Hypothalamus (tissue), 51 donors: ENCODE measurements at places on chromosomes 2 and 18.

DNA sequence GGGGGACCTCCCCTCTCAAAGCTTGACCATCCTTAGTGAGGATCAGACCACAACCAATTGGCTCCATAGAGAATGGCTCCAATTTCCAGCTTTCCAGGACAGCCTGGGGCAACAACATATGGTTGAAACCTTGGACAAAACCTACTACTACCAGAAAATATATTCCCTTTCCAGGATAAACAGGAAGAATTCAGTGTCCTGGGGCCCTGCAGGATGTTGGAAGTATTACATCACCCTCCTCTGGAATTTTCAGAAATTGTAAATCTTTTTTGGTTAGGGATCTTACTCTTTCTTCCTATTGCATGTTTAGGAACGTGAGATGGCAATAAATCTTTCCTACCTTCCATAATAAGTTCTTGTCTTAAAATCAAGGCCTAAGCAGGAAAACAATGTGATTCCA is 158.9 kb upstream of the MEIS1 start:
- DNase-seq = no peak

GRCh38 chr2:53217250-53217649 is 550.4 kb upstream of the CHAC2 start:
- no peak for DNase-seq

- DNase-seq = no peak
Observed at GRCh38 chr18:2070631-2071030, 500.7 kb downstream of the METTL4 start.

GRCh38 chr2:211161236-211161635 is 604.8 kb downstream of the CPS1 start:
- no peak for DNase-seq

DNA sequence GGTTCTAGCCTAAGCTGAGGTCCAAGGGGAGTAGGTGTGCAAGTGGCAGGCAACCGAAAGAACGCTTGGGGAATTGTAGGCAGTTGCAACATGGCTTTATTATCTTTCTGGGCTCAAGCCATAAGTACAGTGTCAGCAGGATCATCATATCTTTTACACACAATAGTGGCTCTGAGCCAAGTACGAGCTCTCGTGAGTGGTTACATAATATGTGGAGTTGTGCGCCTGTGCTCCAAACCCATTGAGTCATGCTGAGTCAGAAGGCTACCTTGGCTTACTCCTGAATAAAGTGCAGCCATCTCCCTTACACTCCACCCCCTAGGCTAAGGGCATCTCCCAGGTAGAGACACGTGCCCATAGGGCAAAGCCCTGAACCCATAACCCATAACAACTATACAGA is 233.9 kb downstream of the SATB2 start:
- DNase-seq = no peak

GRCh38 chr2:231183851-231184250 is 14.6 kb upstream of the ARMC9 start:
- DNase-seq = no peak

- DNase-seq = no peak
Observed at GRCh38 chr2:1651121-1652033, 92.9 kb downstream of the PXDN start.

DNA sequence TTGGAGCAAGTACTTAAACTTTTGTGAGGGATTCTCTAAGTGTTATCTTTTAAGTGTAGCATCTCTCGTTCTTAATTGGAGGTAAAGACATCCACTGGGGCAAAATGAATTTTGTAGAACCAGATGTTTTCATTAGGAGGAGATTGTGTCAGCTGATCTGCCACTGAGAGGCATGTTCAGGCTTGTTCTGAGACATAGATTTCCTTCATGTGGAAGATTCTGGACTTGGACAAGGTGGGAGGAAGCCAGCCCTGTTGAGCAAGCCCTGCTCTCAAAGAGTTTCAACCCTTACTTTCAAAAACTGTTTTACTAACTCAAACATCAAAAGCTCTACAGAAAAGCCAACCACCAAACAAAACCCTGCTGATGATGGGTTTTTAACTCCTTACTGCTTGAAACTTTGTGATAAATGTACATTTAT is 6.5 kb downstream of the MAP4K4 start:
- DNase-seq = no peak

GRCh38 chr2:190910341-190911136 is 29.9 kb downstream of the GLS start:
- DNase-seq = no peak

DNA sequence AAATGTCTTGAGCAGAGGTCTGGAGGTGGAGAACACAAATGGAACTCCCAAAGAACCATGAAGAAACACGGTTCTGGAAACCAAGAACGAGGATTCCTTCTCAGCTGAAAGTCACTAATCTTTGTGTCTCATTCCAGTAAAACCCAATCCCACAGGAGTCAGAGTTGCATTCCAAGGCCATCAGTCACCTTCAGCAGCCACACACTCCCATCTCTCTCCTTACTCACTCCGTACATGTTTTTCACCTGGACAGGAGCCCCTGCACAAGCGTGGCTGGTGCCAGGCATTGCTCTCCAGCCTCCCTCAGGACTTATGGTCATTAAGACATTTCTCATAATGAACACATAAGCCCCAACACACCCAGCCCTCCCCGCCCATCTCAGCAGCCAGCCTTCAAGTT is 175.4 kb upstream of the SIX2 start:
- no peak for DNase-seq

DNA sequence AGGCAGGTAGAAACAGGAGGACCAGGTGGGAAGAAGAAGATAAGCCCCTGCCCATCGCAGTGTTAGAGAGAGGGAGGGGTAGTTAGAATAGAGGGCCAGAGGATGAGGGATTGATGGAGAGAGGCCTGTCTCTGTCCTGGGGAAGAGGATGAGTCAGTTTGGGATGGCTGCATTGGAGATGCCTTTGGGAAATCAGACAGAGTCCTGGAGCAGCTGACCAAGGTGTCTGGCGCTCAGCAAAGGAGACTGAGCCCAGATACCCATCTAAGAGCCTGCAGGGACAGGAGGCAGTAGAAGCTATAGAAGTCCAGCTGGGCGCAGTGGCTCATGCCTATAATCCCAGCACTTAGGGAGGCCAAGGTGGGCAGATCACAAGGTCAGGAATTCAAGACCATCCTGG is 177.8 kb upstream of the HAAO start:
- no peak for DNase-seq

DNA sequence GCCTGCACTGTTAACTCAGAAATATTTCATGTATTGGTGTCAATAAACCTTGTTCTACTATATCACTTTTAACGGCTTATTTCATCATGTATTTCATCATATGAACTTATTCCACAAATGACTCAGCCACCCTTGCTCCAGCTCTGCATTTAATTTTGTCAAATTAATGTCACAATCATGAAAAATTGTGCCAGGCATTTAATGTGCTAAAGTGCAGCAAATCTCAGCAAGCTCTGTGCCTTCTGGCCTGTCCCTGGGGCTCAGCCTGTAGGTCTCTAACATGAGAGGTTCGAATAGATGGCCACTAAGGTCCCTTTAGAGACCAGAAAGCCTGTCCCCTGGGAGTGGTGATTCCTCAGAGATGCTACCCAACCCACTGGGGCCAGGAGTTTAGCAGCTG is 28.6 kb downstream of the BOD1L2 start:
- DNase-seq = no peak

DNA sequence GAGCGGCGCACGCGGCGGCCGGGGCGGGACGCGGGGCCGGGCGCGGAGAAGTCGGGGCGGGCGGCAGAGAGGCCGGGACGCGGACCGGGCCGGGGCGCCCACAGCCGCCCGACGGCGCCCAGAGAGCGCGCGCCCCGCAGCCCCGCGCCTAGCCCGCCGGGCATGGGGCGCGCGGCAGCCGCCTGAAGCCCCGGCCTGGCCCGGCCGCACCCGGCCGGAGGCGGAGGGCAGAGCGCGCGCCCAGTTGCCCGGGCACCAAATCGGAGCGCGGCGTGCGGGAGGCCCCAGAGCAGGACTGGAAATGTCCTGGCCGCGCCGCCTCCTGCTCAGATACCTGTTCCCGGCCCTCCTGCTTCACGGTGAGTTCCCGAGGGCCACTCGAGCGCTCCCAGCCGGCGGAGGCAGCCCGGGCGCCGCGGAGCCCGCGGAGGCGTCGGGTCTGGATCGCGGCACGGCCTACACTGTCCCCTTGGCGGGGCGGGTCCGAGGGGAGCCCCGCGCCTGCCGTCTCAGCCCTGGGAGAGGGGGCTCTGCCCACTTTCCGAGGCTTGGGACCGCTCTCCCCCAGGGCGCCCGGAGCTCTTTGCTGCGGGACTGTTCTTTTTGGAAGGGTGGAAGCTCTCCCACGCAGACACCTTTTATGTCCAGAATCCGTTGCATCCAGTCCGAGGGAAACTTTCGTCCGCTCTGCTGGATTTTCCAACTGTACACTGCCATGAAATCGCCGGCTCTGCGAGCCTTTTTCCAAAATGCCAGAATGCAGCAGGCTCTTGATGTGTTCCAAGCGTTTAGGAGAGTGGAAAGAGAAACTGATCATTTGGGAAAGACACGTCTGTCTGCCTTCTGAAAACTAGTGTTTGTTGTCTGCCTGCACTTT is 484 bp downstream of the APCDD1 start:
- no peak for DNase-seq

- no peak for DNase-seq
Observed at GRCh38 chr2:159737917-159738296, 25.6 kb downstream of the MARCHF7 start.

DNA sequence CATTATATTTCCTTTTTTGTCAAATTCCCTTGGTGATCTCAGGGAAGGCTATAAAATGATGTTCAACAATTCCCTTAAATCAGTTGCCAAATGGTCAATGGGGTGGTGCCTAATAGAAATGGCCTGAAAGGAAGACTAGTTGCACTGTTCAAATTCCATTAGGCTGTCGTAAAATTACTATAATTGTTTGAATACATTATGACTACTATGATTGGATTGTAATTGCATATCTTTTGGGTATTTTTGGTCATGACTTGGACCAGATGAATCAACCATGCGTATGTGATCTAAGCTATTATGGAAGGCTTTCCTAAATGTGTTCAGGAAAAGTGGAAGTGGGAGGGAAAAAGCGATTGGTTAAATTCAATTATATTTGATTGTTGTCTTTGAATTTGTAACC is 41.3 kb upstream of the KCNE4 start:
- no peak for DNase-seq

DNA sequence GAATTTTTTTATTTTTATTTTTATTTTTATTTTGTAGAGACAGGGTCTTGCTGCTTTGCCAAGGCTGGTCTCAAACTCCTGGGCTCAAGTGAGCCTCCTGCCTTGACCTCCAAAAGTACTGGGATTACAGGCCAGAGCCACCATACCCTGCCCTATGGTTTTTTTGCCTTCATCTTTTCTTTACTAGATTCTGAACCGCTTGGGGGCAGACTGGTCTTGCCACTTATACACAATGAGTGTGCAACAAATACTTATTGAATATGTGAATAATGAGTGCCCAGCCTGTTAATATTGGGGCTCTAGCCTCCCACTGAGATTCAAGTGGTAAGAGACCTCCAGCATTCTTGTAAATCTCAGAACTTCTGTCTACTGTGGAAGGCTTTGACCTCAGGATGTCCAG is 3.9 kb downstream of the NCK2 start:
- no peak for DNase-seq

GRCh38 chr2:64586883-64587481 is 62.9 kb downstream of the AFTPH start:
- DNase-seq = no peak

- DNase-seq = no peak
Observed at GRCh38 chr2:115169814-115170213, 727.4 kb downstream of the DPP10 start.

- no peak for DNase-seq
Observed at GRCh38 chr2:82641598-82642180, 1817.4 kb downstream of the SUCLG1 start.

- no peak for DNase-seq
Observed at GRCh38 chr2:72367530-72368225, 220.0 kb upstream of the CYP26B1 start.

- no peak for DNase-seq
Observed at GRCh38 chr18:64253873-64254272, 105.0 kb upstream of the LINC00305 start.

DNA sequence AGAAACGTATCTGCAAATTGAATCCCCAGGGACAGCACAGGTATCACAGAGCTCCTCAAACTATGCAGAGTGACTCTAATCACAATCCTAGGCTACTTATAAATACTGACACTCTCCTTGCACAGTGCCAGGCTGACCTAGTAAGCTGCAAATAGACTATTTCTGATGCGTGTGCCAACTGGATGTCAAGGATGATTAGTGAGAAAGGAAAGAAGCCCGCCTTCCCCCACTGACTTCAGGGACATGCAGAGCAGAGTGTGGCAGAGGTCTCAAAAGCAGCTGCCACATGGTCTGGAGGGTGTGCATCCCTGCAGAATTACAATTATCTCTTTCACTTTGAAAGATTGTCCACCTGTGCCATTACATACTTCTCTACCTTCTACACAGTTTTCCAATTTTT is 235.6 kb downstream of the CPS1 start:
- no peak for DNase-seq

DNA sequence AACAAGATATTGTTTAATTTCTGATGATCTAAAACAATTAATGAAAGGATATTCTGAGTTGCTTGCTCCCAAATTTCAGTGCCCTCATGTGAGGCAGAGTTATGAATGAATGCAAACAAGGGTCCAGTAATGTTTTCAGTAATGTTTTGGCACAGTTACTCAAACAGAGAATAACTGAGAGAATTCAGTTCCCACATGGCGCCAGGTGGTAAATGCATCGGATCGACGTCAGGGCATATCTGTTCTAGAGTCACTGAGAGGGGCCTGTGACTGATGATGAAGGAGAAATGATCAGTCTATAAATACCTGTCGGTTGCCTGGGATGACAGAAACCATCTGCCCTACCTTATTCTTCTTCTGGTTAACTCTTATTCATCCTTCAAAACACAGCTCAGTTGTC is 81.4 kb downstream of the KCNS3 start:
- DNase-seq = no peak

DNA sequence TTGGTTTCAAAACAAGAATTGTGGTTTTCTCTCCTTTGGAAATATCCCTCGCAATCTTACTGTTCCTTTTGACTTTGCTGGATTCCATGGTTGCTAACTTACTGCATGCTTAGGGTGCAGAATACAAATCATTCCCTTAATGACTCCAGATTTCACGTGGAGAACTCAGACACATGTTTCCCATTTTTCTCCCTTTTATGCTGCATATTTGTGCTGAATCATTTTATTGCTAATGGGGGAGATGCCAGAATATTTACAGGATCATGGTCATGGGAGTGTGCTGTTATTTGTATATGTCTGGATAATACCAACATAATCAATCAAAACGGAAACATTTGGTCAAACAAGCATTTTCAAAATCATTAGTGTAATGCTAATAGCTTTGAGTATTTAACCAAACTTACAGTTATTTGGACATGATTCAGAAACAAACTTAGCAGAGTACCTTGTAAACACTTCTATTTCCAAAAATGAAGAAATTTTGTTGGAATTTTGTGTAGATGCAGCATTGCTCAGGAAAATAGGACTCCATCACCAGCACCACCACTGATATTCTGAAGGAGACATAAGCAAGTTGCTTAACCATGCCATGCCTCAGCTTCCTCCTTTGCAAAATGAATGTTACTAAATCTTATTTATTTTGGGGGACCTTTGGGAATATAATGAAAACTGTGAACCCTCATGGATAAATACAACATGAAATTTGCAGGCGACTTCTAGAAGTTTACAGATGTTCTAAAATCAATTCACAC is 122.5 kb upstream of the RND3 start:
- no peak for DNase-seq

GRCh38 chr2:60470340-60470739 is 83.1 kb downstream of the BCL11A start:
- no peak for DNase-seq

GRCh38 chr2:200471324-200471848 is 38.5 kb downstream of the KCTD18 start:
- no peak for DNase-seq
